Fibroblast of skin of right quadriceps (primary cell): ENCODE measurements at places on chromosomes 16 and 17.

DNA sequence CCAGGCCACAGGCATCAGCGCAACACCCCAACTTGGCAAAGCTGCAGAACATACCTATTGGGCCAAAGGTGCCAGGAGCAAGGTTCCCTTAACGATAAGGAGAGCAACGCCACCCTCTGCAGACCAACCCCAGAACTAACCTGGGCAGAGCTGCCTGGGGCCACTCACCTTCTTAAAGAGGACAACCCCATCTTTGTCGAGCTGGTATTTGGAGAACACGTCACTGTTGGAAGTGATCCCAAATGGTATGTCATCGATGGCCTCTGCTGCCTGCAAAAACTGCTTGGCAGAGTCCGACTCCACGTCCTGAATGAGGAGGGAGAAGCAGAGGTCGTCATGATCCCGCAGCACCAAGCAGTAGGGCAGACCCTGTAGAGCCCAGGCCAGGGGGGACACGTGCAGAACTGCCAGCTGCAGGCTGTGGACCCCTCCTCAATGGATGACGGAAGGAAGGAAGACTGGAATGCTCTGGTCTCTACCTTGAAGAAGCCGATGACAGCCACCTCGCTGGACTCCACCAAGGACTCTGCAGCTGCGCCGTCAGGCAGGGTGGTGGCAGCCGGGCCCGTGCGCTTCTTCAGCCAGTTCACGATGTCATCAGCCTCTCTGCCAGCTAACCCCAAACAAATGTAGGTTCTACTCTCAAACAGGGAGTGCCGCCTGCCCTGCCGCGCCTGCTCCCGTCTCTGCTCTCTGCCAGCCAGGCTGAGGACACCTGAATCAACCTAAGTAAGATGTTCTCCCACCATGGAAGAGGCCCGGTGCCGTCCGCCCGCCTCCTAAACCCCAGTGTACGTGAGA is 5.2 kb downstream of the P4HB start:
- no peak for DNase-seq

DNA sequence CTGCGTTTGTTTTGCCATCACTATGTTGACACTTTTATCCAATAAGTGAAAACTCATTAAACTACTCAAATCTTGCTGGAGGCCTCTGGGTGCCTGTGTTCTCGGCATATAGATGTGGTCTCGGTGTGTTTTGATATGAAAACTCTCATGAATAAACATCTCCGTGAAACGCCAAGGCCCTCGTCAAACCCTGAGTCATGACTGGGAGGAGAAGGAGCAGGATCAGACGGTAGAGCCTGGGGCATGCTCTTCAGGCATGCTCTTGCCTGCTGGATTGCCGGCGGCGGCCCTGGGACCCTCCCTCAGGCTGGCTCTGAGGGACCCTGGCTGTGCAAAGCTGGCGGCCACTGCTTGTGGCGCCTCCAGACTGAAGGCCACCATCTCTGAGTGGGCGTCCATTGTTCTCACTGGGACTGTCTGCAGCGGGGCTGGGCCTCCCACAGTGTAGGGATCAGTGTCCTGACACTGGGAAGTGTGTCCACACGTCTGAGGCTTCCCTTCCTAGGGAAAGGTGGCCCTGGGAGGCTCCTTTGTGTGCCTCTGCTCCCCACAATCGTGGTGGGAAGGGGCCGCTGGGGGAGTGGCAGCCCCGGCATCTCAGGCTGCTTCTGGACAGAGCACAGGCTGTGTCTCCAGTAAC is 1.7 kb upstream of the NPB start:
- DNase-seq, result no peak

DNA sequence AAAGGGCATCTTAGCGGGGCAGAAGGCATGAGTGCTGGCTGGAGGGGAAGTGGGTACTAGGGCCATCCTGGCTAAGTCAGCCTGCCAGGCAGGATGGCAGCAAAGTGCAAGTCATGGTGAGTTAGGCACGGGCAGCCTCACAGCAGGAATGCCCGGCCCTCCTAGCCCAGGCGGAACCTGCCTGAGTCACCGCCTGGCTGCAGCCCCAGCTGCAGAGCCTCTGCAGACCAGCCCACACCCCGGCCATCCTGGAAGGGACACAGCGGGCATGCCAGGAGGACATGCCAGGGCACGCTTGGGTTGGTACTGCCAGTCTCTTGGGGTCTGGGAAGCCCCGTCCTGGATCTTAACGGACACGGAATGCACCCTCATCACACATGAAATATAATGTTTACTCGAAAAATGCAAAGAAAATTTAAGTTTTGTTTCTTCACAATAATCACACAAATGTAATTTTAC is 5.0 kb upstream of the ALDH3A1 start:
- DNase-seq, result peak; percentile 8

DNA sequence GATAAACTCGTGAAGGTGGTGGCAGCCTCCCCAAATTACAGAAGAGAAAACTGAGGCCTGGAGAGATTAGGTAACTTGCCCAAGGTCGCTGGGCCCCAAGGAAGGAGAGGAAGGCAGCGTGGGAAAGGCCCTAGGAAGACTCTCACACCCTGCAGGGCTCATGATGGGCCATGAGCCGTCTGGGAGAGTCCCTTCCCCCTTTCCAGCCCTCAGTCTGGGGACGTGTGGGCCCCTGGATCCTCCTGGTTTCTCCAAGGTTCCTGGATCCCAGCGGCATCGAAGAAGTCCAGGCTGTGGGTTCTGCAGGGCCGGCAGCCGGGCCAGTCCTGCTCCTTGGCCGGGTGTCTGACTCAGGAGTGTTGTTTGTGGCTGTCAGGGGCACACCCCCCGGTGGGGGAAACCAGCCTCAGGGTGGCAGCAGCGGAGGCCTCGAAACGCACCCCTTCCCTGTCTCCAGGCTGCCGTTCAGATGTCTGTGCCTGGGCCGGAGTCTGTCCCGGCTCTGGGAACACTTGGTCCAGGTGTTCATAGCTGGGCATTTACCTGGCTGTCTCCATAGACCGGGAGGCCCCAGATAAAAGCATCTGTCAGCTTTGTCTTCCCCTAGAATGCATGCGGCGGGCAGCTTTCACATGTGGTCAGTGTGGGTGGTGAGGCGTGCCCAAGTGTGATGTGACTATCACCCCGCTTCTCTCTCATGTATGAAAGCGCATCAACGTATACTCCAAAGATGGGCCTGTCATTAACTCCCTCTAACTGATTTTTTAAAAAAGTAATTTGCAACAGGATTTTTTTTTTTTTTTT is 3.7 kb upstream of the RAP1GAP2 start:
- no peak for DNase-seq

GRCh38 chr16:287298-287811 is 4.4 kb downstream of the PDIA2 start:
- DNase-seq, result no peak

GRCh38 chr16:30027588-30028437 is 3.3 kb downstream of the TLCD3B start:
- no peak for DNase-seq

DNA sequence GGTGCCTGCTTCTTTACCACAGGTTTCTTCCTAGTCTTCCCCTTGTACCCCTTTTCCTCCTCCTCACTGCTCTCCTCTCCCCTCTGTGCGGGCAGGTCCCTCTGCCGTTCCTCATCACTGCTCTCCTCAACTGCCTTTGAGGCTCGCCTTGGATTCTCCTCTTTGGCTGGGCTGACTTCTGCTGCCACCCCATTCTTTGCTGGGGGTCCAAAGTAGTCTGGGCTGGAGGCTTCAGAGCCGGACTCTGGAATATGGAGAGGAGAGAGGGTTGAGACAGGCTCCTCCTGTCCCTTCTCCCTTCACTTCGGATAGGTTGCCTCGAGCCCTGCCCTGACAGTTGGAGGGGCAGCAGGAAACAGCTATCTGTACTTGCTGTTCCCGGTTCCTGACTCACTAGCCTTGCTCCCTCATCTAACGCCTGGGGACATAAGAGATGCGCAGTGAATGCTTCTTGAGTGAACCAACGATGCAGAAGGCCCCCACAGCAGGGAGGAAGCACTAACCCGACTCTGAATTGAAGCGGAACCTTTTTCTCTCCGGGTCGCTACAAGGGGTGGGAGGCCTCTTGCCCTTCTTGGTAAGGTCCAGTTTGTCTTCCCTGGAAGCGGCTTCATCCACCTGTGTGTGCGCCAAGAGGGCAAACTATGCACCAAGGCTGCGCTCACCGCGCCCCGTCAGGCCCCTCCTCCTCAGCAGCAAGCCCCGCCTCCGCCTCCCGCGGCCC is 655 bp downstream of the HIRIP3 start:
- DNase-seq, result peak; percentile 47

DNA sequence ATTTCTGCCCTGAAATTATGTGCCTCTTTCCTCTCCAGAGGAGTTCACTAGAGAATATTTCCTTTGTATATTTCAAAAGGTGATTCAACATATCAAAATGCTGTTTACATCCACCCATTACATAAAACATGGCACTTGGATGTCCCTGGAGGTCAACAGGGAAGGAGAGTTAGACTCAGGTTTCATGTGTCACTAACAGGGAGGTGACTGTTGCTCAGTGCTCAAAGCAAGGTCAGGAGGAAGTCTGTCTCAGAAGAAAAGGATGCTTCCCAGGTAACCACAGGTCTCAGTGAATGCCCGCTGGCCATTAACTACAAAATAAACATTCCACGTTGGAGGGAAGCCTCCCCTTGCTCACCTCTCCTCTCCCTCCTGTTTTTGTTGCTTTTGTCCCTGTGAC is 198.6 kb downstream of the AXIN2 start:
- peak; percentile 13 for DNase-seq

GRCh38 chr17:307741-308507 is 44.7 kb downstream of the RPH3AL start:
- DNase-seq, result no peak

GRCh38 chr16:49854796-49855203 is 1.1 kb downstream of the ZNF423 start:
- no peak for DNase-seq

DNA sequence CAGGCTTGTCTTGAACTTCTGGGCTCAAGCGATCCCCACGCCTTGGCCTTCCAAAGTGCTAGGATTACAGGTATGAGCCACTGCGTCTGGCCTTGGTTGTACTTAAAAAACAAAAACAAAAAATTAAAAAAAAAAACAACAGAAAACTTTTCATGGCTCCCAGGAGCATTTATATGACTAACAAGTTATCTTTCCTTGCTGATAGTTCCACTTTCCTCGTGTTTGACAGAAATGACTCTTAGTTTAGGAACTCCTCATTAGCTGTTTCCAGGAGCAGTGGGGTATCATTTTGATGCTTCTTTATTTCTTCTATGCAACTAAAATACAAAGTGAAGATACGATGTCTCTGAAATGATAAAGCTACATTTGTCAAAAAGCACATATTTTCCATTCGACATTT is 165.4 kb downstream of the PRKCA start:
- DNase-seq, result peak; percentile 42

DNA sequence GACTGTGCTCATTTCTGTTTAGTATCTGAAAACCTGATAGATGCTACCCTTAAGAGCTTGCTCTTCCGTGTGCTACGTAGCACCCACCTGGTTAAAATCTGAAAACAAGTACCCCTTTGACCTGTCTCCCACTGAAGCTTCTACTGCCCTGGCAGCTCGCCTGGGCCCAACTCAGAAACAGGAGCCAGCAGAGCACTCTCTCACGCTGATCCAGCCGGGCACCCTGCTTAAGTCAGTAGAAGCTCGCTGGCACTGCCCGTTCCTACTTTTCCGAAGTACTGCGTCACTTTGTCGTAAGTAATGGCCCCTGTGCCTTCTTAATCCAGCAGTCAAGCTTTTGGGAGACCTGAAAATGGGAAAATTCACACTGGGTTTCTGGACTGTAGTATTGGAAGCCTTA is 18.9 kb downstream of the NTAN1 start:
- DNase-seq, result no peak

- DNase-seq, result no peak
Observed at GRCh38 chr17:63086483-63087185, 120.6 kb downstream of the TANC2 start.

GRCh38 chr16:83356266-83356665 is 451.5 kb upstream of the HSBP1 start:
- DNase-seq, result peak; percentile 63

DNA sequence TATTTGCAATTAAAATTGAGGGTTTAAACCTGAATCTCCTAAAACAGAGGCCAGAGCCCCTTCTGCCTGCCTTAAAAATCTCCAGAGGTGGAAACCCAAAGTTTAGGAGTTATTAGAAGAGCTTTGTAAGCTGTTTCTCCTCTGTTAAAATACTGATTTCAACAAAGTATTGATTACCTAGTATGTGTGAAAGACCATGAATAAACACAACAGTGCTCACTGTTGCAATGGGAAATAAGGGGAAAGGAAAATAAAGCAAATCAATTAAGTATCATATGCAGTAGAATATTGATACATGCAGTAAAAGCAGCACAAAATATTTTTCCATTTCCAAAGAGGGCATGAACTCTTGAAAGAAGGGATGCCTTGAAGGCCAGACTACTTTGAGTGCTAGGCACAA is 14.7 kb downstream of the CDR2 start:
- no peak for DNase-seq

GRCh38 chr16:48394355-48394703 is 9.1 kb upstream of the SIAH1 start:
- peak; percentile 17 for DNase-seq

GRCh38 chr17:50631195-50631907 is 3.3 kb upstream of the ABCC3 start:
- DNase-seq, result peak; percentile 58

GRCh38 chr17:44349553-44350070 is 4.5 kb downstream of the GRN start:
- no peak for DNase-seq

DNA sequence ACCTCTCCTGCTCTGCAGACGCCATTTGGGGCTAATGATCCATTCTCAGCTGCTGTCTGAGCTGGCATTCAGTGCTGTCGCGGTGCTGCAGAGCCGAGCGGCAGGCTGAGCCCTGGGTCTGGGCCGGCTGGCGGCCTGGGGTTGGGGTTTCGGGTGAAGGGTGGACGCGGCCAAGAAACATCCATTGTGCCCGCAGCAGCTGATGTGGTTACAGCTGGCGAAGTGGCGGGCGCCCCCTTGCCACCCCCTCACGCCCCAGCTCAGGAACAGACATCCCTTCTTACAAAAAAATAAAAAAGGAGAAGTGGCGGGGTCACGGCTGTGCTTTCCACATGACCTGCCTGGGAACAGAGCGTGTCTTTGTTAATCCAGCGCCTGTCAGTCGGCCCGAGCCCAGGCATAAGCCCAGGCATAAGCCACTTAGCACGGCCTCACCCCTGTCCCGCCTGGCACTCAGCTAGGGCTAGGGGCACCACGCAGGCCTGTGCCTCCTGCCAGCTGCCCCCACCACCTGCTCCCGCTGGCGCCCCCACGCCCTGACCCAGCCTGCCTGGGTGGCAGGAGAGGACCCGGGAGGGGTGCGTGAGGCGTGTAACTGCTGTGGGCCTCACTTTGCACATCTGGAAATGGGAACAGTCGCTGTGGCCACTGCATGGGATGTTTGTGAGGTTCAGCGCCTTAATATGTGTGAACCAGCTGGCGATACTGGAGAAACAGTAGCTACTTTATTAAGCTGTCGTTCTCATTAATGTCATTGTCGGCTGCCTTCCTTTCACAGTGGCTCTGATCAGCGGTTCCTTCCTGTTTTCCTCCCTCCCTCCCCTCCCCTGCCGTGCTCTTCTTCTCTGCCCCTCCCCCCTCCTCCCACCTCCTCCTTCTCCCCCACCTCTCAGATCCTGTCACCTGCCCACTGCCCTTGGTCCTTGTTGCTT is 197.7 kb upstream of the CIBAR2 start:
- DNase-seq, result no peak

DNA sequence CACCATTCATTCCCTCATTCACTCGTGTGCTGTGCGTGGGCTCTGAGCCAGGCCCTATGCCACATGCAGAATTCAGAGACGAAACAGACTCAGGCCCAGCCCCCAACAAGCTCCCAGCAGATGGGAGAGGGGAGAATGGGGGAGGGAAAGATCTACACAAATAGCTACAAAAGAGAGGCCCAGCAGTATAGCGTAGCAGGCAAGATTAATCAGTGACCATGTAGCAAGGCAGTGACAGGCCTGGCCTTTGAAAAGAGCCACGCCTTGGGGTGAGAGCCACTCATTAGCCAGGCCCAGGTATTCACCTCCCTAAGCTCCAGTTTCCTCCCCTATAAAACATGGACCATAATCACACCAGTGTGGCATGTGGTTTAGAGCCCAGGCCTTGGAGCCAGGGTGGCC is 16.4 kb upstream of the KRT19 start:
- peak; percentile 37 for DNase-seq
